ENCODE measurements at places on chromosomes 1 and 21.
A peak's percentile ranks its signal among the peaks of the same experiment; 100 is the strongest.

DNA sequence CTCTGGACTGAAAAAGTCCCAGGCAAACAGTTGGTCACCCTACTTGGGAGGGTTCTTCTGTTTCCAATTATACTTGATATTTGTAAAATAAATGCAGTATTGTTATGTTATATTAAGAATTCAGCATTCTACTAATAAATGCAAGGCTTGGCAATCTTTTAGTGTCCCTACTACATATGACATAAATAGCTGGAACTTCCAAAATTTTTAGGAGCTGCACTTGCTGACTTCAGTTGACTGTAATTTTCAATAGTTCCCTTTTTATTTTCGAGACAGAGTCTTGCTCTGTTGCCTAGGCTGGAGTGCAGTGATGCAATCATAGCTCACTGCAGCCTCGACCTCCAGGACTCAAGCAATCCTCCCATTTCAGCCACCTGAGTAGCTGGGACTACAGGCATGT, 20.0 kb downstream of the FOXD3 start:
- DNase-seq = no peak

DNA sequence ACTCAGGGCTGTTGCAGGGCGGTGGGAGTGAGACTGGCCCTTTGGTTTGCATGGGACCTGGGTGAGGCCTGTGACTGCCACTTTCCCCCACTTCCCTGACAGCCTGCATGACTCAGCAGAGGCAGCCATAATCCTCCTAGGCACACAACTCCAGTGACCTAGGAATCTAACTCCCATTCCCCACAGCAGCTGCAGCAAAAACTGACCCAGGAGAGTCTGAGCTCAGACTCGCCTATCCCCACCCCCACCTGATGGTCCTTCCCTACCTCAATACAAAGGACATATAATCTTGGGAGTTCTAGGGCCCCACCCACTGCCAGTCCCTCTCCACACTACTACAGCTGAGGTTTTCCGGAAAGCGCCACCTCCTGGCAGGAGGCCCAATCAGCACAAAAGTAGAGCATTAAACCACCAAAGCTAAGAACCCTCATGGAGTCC, 26.7 kb downstream of the NDC1 start:
- DNase-seq = no peak

GRCh38 chr1:95139039-95139438, 21.9 kb downstream of the TLCD4 start:
- DNase-seq = no peak

DNA sequence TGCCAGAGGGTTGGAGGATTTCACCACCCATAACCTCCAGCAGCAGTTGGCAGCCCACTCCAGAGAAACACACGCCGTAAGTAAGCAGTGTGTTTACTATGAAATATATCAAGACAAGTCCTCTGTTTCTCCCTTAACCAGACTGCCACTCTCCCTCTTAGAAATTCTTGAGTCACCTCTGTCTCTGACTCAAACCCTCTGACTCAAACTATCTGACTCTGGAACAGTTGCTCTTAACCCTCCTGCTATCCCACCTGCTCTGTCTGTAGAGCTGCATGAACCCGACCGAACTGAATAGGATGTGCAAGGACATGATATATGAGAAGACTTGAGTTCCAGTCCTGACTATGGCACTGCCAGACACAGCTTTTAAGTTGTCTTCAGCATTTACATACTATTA, 14.1 kb downstream of the INPP5B start:
- peak; percentile 45 for DNase-seq

- DNase-seq = no peak
Observed at GRCh38 chr1:156705321-156705917, at the start of gene CRABP2. Gene CRABP2, minus strand, starts transcription at chr1:156705583. Its CDS starts 137 bp downstream, at chr1:156705446.

- DNase-seq = no peak
Observed at GRCh38 chr1:170414989-170415709, 116.8 kb upstream of the GORAB start.

DNA sequence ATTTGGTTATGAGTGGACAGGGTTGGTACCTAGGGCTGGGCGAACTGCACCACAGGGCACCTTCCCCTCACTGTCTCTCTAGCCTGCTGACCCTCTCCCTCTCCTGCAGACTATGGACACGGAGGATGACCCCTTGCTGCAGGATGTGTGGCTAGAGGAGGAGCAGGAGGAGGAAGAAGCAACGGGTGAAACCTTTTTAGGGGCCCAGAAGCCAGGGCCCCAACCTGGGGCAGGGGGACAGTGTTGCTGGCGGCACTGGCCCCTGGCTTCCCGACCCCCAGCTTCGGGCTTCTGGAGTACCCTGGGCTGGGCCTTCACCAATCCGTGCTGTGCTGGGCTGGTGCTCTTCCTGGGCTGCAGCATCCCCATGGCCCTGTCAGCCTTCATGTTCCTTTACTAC, 21.9 kb downstream of the DISP3 start:
- no peak for DNase-seq

DNA sequence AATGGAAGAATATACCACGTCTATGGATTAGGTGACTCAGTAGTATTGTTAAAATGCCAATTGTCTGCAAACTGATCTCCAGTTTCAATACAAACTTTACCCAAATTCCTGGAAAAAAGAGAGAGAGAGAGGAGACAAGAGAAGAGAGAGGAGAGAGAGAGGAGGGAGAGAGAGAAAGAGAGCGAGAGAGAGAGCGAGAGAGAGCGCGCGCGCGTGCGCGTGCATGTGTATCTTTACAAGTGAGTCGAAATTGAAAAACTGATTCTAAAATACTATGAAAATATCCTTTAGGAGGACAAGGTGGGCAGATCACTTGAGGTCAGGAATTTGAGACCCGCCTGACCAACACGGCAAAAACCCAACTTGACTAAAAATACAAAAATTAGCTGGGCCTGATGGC, 65.2 kb downstream of the CDC42BPA start:
- DNase-seq = no peak

DNA sequence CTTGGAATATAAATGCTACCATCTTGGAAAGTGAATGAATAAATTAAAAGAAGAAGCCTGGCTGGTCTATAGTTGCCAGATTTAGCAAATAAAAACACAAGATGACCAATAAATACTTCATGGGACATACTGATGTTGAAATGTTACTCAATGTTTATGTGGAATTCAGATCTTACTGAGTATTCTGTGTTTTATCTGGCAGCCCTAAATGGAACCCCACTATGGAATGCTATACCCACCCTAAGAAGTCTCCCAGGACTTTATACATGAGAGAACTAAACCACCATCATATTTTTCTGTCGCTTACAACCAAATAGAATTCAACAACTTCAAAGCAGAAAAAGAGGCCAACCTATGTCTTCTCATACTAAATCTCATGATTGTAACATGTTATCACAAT, 177.6 kb upstream of the HMCN1 start:
- no peak for DNase-seq

DNA sequence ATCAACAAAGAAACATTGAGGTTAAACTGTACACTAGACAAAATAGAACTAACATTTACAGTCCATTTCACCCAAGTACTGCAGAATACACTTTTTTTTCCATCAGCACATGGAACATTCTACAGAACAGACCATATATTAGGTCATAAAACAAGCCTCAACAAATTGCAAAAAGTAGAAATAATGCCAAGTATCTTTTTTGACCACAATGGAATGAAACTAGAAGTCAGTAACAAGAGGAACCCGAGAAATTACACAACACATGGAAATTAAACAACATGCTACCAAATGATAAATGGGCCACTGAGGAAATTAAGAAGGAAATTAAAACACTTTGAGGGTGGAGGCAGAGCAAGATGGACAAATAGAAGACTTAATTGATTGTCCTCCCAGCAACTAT, 8.4 kb upstream of the C1orf185 start:
- no peak for DNase-seq
